ENCODE measurements at places on chromosomes 2 and 18.

DNA sequence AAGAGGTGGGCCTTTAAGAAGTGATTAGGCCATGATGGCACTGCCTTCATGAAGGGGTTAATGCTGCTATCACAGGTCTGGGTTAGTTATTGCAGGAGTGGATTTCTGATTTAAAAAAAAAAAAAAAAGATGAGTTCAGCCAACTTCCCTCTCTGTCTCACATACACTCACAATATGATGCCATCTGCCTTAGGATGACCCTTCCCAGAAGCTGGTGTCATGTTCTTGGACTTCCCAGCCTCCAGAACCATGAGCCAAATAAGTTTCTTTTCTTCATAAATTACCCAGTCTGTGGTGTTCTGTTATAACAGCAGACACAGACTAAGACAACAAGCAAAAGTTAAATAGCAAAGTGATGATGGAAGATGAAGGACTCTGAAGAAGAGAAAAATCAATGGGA, 179.7 kb upstream of the ETAA1 start:
- no peak for DNase-seq

DNA sequence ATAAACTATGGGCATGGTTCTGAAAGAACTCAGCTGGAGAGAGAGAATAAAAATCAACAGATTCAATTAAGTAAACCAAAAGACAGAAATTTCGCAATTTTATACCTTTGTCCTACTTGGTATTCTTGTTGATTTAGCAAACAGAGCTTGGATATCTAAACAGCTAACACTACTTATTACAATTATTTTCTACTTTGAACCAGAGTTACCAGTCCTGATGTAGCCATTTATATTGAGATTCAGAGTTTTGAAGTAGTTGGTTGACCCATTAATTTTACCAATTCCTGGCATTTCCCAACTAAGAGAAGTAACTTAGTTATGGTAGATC, 48.9 kb downstream of the ASXL2 start:
- DNase-seq = no peak

- no peak for DNase-seq
Observed at GRCh38 chr2:25250331-25251070, 82.1 kb upstream of the POMC start.

DNA sequence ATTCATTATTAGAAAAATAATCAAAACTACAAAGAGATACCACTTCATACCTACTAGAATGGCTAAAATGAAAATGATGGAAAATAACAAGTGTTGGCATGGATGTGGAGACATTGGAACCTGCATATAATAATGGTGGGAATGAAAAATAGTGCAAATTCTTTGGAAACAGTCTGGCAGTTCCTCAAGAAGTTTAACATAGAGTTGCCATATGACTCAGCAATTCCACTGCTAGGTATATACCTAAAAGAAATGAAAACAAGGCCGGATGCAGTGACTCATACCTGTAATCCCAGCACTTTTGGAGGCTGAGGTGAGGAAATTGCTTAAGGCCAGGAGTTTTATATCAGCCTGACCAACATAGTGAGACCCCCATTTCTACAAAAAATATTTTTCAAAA, 41.6 kb upstream of the ACYP2 start:
- no peak for DNase-seq

- DNase-seq = no peak
Observed at GRCh38 chr2:37550190-37550589, 121.3 kb downstream of the CDC42EP3 start.

DNA sequence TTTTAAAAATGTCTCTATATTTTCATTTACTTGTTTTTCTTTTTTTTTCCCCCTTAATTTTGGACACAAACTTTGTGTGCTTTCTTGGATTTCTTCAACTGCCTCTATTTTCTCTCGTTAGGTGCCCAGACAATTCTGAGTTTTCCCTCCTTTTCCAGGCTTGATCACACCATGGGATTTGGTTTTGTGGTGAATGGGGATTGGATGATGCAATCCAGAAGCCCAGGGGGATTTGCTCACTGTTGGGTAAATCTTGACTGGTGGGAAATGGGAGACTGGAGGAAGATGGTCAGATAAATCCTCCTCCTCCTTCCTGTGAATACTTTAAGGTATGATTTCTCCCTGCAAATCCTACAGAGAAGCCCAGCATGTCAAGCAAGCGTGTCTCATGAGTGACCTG, 19.5 kb upstream of the PAX8 start:
- DNase-seq = no peak

Data from uterus (tissue), 4 donors.